ENCODE measurements at places on chromosomes 3 and 15. TPM values are rescaled to one million over a fixed set of nuclear protein-coding genes. Genes with fewer than 3 reads are reported as not detected.

Gene ATP13A5
- not detected for total RNA-seq

Gene TM4SF4
- 30.7 TPM for total RNA-seq

Gene MESP1
- total RNA-seq: 7.2 TPM

Gene CDCP1
- 13.6 TPM for total RNA-seq

Gene PLA2G4D
- total RNA-seq: not detected

Gene CLDN11
- 0.14 TPM for total RNA-seq

Gene ROBO1
- 13.2 TPM for total RNA-seq

Gene BFSP2
- not detected for total RNA-seq

Gene ARPC4
- total RNA-seq: 256 TPM

Gene PPP1R14D
- total RNA-seq: 0.32 TPM

Gene FLNB
- 279 TPM for total RNA-seq

Gene TERC
- 0.16 TPM for total RNA-seq

Gene RPUSD2
- total RNA-seq: 16.4 TPM

Gene DNAH12
- total RNA-seq: 0.19 TPM

Gene CLRN1
- total RNA-seq: not detected

Gene SPATA12
- total RNA-seq: 0.44 TPM

Gene MST1
- total RNA-seq: 0.89 TPM

Gene CRELD1
- total RNA-seq: 11.8 TPM

Gene GOLGA8O
- 0.50 TPM for total RNA-seq

Gene DAZL
- total RNA-seq: not detected

Gene LIPC
- not detected for total RNA-seq

Gene CDHR4
- 0.53 TPM for total RNA-seq

Gene DUOXA2
- total RNA-seq: not detected

Gene SLC9C1
- total RNA-seq: not detected

Gene ST8SIA2
- 0.44 TPM for total RNA-seq

Gene SI
- not detected for total RNA-seq

Gene TMC3
- not detected for total RNA-seq

Gene GOLGA8H
- 2.4 TPM for total RNA-seq

Gene CCPG1
- total RNA-seq: 36.7 TPM

Gene CPLX3
- not detected for total RNA-seq

Gene OIP5
- total RNA-seq: 13.6 TPM

Gene ABHD17C
- 42.0 TPM for total RNA-seq

Gene GPR62
- not detected for total RNA-seq

Gene DLG1
- 17.7 TPM for total RNA-seq

Gene TRPM1
- total RNA-seq: not detected

Gene MFAP1
- total RNA-seq: 28.5 TPM

Gene BRPF1
- 17.1 TPM for total RNA-seq

Gene RRP9
- total RNA-seq: 51.4 TPM

Gene STRIT1
- not detected for total RNA-seq

Gene LNP1
- 0.85 TPM for total RNA-seq

Gene GPR171
- total RNA-seq: not detected

Gene CEP63
- total RNA-seq: 14.0 TPM

Gene GDPGP1
- 8.1 TPM for total RNA-seq

Gene BCL6
- 4.6 TPM for total RNA-seq

Gene FBXW12
- not detected for total RNA-seq

Gene MNS1
- 2.7 TPM for total RNA-seq

Gene CDC25A
- total RNA-seq: 10.9 TPM

Gene DUOX2
- total RNA-seq: 0.02 TPM

Gene ZNF660
- total RNA-seq: not detected

Gene FURIN
- total RNA-seq: 59.2 TPM

Gene FMN1
- 0.37 TPM for total RNA-seq

Gene C3orf85
- total RNA-seq: not detected

Gene EXD1
- not detected for total RNA-seq

Gene MAP2K5
- total RNA-seq: 10.7 TPM

Gene ZNF280D
- 13.3 TPM for total RNA-seq
